ENCODE measurements at places on chromosomes 16 and 17.

GRCh38 chr16:47983999-47984580 is 171.7 kb downstream of the ABCC12 start:
- no peak for DNase-seq

- no peak for DNase-seq
Measured at GRCh38 chr17:57554826-57555635, 190.1 kb downstream of the CCDC182 start.

DNA sequence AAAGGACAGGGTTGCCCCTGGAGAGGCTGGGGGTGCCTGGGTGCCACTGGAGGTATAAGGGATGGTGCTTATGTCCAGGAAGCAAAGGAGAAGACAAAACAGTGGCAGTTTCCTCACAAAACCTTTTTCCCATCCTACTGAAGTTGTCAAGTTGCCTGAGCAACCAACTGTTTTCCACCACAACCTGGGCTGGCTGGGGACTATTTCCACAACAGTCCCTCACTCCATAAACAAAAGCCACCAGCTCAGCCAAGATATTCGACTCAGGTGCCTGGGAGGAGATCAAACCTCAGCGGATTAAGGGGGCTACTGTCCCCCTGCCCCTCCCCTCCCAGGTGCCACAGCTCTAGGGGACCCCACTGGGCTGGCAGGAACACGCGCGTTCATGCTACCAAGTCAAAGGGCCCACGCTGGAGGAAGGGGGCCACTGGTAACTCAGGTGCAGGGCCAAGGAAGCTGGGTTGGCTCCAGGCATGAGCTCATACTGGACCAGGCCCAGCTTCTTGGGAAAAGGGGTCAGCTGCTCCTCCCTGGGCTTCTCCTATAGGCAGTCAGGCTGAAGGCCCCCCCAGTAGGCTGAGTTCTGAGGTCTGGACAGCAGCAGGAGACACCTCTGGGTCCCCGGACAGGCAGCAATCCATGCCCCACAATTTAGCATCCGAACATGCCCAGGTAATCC is 45.7 kb upstream of the MRPS23 start:
- no peak for DNase-seq

DNA sequence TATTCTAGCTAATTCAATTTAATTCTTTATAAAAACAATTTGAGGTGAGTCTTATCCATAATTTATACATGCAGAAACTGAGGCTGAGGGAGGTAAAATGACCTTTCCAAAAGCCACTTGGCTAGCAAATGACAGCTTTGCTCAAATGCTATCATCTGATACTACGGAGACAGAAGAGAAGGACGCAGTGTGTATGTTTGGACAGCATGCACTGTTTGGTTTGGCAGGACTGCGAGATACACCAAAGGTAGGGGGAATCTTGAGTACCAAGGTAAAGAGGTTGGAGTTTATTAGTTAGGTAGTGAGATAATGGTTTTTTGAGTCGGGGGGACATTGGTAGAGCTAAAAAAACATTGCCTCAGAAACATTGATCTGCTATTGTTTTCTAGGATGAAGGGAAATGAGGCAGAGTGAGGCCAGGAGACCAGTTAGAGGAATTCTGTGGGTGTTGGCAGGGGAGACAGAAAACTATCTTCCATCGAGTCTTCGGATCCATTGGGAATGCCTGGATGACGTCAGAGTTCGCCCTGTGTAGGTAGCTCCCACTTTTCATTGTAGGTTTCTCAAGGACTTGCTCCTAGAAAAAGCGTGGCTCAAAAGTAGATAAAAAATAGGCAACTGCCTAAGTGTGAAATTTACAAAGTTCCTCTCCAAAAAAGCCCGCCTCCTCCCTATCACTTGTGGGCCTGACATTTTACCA is 2.5 kb upstream of the HS3ST4 start:
- DNase-seq = no peak

- no peak for DNase-seq
Measured at GRCh38 chr16:507996-508395, 19.5 kb upstream of the CAPN15 start.

GRCh38 chr16:78001451-78002025 is 20.8 kb upstream of the CLEC3A start:
- no peak for DNase-seq

GRCh38 chr17:79205688-79206205 is 131.1 kb downstream of the ENGASE start:
- DNase-seq = no peak

DNA sequence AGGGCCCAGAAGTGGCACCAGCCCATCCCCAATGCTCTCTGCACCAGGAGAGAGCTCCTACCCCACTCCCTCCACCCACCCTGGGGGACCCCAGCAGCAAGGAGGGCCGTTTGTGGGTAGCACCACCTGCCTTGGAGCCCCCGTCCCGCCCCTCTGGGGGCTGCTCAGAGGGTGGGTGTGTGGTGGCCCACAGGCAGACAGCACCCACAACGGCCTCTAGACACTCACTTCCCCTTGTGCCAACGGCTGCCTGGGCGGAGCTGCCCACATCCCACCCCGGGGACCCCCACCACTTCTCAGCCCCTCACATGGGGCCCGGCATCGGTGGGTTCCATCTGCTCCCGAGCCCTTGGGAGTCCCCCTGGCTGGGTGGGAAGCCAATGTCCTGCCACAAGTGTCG is 33.3 kb downstream of the BAHCC1 start:
- DNase-seq = peak; percentile 94

Measured in Jurkat, Clone E6-1 (cell line).